Dorsolateral prefrontal cortex (tissue), 122 donors: ENCODE measurements at places on chromosomes 3 and 15. TPM values are rescaled to one million over a fixed set of nuclear protein-coding genes. Genes with fewer than 3 reads are reported as not detected.

The GOLGA8T gene
- total RNA-seq, result not detected

DNA sequence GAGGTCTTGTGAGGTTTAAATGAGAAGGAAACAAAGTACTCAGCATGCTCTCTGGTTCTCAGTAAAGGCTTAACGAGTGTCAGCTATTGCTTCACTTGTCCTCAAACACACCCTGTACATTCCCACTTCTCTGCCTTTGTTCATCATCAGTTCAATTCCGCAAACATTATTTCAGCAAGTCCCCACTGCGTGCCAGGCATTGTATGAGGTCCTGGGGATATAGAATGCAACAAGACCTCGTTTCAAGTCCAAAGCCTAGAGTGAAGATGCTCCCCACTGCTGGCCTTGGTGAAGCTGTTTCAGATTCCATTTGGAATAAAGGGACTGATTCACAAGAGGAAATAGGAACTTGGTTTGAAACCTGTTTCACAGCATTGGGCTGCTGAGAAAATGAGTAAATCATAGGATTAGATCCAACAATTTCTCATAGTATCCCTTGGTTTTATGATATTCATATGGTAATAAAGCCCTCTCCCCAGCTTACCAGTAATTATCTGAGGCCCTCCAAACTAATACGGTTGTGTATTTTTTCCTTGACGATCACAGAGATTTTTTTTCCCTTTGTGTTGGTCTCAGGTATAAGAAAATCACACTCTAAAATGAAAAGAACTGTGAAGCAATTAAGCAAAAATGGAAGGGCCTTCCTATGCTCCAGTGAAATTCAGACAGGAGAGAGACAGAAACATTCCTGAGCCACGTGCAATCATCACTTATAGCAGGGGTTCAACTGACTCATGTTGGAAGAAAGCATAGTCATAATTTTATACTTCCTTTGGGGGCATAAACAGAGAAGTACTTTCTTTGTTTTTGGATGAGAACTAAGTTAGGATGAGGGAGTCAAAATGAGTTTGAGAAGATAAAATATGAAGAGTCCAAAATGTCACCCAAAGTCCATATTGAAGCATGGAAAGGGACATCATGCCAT is 258.6 kb downstream of the RORA start:
- no peak for DNase-seq

The USF3 gene
- 26.2 TPM for total RNA-seq

DNA sequence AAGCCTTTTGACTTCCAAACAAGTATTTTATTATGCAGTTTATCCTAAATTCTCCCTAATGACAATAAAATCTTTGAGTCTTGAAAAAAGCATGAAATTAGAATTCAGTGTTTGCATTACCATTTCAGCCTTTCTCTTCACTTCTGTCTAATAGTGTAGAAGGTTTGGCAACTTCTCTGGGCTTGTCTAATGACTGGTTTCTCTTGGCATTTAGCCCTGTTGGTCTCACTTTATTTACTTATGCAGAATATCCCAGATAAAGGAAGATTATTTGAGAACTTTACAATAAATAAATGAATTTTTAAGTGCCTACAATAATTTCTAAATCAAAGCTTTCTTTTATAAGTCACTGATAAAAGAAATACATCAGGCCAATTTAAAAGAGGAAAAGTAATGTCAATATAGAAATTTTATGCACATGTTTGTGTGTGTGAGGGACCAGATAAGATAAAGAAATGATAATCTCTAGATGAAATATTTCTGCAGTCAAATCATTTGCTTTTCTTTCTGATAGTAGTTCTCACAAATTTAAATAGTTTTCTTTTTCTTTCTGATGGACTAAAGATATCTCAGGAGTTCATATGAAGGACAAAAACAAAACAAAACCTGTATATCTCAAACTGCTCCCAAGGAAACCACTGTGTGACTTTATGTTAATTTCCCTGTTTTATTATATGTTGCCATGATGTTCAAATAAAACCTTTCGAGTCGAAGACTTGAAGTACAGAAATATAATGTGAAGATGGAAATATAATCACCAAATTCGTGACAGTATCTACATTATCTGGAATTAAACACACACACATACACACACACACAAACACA is 533.1 kb upstream of the CBLB start:
- no peak for DNase-seq

The FBXO40 gene
- 3.1 TPM for total RNA-seq

- peak; percentile 89 for DNase-seq
Observed at GRCh38 chr15:91022075-91022831, at the start of gene VPS33B. Gene VPS33B (minus strand): TSS chr15:91022594. CDS start chr15:91022249, 345 bp downstream.

- DNase-seq, result no peak
Observed at GRCh38 chr3:131454501-131454900, 48.3 kb downstream of the MRPL3 start.

The TLR9 gene
- 0.56 TPM for total RNA-seq
